ELF-1 (cell line): ENCODE measurements at places on chromosomes 7 and 10.
A peak's percentile ranks its signal among the peaks of the same experiment; 100 is the strongest.

- no peak for DNase-seq
Measured at GRCh38 chr7:142139597-142140400, 28.3 kb downstream of the MGAM2 start.

DNA sequence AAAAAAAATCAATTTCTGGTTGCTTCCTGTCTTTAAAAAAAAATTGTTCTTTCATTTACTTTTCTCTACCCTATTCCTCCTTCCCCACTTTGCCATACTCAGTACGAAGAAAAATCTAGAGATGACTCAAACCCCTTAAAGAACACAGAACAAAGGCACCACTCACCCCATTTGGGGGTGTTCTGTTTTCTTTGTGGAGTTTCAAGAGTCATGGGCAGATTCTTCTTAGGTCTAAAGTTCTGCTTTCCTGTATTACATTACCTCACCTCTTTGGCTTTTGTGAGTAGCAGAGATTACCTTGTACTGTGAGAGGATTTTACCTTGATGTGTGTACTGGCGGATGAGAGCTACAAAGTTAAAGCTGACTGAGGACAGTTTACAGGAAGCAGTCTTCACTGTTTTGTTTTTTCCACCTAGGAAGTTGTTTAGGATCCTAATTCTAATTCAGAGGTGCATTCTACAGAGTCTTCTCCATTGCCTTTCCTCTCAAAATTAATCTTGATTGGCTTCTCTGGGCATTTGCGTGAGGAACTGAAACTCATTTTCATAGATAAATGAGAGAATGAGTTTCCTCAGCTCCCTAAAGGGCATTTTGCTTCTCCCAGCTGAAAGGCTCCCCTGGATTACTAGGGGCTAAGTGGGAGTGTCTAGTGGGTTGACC lies 20.7 kb downstream of the AVL9 start:
- no peak for DNase-seq

- DNase-seq = peak; percentile 70
Measured at GRCh38 chr10:96720422-96721206, at the start of gene PIK3AP1. Gene PIK3AP1, minus strand, starts transcription at chr10:96720514. Its CDS starts 120 bp downstream, at chr10:96720394.

- DNase-seq = peak; percentile 19
Measured at GRCh38 chr7:11760372-11760771, 71.6 kb downstream of the THSD7A start.

GRCh38 chr10:69232736-69233480 lies 12.8 kb downstream of the HKDC1 start:
- no peak for DNase-seq

- no peak for DNase-seq
Measured at GRCh38 chr10:131249238-131249954, 62.1 kb downstream of the TCERG1L start.

- no peak for DNase-seq
Measured at GRCh38 chr7:31028417-31028992, 23.6 kb upstream of the ADCYAP1R1 start.

DNA sequence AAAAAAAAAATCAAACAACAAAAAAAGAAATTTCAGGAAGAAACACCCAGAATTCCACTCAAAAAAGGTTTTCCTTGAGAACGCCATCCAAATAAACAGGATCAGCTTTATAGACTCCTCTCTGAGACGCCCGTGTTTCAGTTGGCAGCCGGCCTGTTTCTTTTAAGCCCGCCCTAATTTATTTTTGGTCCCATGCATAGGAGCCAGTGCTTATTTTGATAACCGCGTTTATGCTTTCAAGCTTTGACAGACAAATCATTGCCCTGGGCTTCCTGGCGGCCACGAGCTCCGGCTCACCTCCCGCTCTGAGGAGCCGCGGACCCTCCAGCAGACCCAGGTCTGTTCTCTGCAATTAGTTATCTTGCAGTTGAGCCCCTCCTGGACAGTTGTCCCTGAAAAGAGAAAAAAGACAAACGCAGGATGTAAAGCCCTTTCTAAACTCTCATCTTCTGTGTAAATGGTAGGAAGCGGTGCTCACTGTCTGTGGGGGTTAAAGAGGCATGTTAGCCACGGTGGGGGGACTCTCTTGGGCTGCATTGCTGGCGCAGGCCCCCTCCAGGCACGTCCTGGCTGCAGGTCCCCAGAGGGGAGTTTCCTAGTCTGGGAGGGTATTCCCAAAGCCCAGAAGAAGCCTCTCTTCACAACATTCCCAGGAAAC lies 22.2 kb upstream of the UNCX start:
- no peak for DNase-seq
